ENCODE measurements at places on chromosomes 12 and 14.

GRCh38 chr12:58189030-58189429, 247.7 kb downstream of the ATP23 start:
- no peak for DNase-seq

- no peak for DNase-seq
These were observed 7.6 kb downstream of the FCF1 start for GRCh38 chr14:74720526-74720925.

DNA sequence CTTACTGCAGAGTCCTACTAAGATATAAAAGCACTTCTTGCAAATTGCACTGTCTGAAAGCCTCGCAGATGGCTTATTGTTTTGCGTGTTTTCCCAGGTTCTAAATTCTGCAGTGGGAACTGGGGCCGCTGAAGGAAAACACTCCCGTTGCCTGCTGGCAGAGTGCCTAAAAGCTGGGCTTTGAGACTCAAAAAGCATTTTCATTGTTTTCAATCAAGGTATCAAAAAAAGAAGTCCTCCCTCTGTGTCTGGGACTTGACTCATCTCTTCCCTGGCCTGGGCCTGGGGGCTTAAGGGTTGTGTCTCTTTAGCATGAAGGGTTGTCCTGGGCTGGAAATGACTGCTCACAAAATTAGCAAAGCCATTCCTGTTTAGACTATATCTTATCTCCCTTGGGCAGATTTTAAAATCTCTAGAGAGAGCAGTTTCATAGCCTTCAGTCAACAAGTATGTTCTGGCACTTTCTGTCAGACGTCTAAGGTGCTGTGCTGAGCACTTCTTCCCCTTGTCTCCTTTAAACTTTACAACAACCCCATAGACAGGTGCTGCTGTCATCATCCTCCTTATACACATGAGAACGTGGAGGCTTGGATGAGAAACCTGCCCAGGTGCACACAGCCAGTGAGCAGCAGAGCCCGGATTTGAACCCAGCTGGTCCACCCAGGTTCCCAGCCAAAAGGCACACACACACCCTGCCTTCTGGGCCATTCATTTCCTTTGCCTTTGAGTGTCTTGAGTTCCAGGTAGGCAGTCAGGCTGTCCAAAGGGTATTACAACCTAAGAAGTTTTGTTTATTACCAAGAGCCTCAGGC, 31.1 kb downstream of the ELK3 start:
- no peak for DNase-seq

DNA sequence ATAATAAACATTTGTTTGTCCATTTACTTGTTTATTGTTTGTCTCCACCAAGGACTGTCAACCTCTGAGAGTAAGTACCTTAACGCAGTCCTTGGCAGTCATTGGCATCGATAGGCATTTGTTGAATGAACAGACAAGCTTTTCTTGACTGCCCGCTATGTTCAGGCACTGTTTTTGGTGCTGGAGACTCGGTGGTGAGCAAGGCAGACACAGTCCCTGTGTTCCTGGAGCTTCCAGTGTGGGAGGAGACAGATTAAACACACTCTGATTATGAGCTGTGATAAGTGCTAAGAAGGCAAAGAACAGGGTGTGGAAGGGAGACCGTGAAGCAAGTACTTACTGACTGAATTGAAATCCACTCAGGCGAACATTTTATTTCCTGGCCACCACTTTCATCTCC, 1.2 kb downstream of the ATP6V0A2 start:
- DNase-seq: no peak

DNA sequence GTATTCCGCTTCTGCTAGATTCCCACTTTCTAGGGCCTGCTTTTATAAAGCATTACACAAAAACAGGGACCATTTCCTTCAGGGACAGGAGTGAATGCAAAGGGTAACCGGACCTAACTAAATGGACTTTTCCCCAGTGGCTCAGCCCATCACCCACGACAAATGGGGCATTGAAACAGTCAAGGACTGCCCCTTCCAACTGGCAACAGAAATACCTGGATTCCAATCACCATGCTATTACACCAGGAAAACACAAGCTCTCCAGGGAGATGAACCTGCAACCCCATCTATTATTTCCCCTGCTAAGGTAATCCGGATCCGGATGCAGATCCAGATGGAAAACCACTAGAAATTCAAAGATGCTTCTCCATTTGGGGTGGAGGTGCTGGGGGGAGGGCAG, 1.0 kb downstream of the MPHOSPH9 start:
- DNase-seq: no peak

DNA sequence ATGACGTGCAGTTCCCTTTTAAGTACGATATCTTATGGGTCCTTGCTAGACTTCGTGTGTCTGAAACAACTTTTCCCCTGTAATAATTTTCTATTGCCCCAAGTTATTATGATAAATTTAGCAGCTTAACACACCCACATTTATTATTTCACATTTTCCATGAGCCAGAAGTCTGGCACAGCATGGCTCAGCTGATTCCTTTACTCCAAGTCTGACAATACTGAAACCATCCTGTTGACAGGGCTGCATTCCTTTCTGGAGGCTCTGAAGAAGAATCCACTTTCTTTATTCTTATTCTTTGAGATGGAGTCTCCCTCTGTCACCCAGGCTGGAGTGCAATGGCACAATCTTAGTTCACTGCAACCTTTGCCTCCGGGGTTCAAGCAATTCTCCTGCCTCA, 80.9 kb downstream of the DENND5B start:
- DNase-seq: no peak

All from vagina (tissue), 2 donors.